Activated CD8-positive, alpha-beta memory T cell treated with anti-CD3 and anti-CD28 coated beads for 48 hours (primary cell): ENCODE measurements at places on chromosomes 4 and X.

GRCh38 chr4:184845367-184846021 is 19.7 kb upstream of the ACSL1 start:
- DNase-seq, result no peak

- no peak for DNase-seq
These were observed 161.3 kb upstream of the USP38 start for GRCh38 chr4:143023239-143023918.

DNA sequence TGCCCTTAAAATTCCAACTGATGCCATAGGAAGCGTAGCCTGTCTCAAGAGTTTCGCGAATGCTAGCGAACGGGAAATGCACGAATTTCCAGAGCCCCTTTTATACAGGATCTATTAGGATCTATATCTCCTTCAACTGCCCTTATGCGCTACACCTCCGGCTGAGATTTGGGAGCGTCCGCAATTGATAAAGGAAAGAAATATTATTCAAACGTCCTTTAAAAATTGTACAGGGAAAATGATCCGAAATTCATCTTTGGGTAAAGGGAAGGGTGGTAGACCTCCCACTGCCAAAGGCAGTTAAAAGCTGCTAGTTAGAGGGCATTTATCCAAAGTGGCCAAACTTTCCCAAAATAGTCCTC is 609 bp downstream of the NR3C2 start:
- no peak for DNase-seq

DNA sequence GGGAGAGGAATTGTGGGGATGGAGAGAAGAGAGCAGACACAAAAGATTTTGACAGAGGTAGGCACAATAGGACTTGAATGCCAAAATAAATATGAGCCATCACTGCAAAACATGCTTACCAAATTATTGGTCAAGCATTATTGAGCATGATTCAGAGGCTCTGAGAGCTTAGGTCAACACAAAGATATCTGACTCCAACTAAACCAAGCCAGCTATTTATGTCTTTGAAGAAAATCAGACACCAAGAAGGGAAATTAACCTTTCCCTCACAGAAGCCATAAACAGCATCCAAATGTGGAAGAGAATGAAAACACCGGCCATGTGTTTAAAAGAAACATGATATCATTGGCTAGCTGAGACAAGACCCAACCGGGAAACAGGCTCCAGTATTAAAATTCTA is 323.2 kb downstream of the RAB28 start:
- no peak for DNase-seq

- DNase-seq, result no peak
These were observed 346.1 kb downstream of the GBA3 start for GRCh38 chr4:23038626-23039491.

GRCh38 chrX:151505796-151506195 is 57.7 kb upstream of the PASD1 start:
- no peak for DNase-seq

DNA sequence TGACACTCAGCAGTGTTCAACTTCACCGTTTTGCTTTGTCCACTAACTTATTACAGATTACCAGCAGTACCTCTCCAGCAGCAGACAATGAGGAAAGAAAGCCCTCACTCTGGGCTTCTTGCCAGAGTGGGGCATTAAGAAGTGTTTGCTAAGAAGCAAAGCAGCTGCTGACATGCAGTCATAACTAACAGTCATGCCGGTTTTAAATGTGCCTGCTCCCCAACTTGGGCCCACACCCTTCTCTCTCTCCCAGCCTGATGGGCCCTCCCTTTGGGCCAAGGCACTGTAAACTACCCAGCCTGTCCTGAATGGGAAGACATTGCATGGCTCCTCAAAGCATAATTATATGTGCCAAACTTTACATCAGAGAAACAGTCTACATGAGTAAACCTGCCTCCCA is 54.6 kb upstream of the HHIP start:
- no peak for DNase-seq

GRCh38 chr4:963276-964225 is 9.8 kb downstream of the DGKQ start:
- no peak for DNase-seq

DNA sequence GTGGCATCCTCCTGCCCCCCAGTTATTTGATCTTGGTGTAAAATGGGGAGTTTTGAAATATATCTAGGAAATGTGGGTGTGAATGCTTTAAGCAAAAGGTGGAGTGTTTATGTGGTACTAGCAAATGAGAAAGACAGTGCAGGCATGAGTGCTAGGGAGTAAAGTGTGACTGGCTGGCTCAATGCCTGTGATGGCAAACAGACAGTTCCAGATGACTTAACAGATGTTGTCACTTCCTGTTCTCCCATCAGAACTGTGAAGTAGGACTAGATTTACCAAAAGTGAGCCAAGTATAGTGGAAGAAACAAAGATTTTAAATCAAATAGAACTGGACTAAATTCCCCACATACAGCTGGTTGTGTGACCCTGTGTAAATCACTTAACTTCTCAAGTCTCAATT is 8.4 kb upstream of the AMOT start:
- no peak for DNase-seq
